ENCODE measurements at places on chromosomes 7 and 10.

GRCh38 chr7:30880125-30880720 lies 31.4 kb upstream of the AQP1 start:
- DNase-seq = no peak

DNA sequence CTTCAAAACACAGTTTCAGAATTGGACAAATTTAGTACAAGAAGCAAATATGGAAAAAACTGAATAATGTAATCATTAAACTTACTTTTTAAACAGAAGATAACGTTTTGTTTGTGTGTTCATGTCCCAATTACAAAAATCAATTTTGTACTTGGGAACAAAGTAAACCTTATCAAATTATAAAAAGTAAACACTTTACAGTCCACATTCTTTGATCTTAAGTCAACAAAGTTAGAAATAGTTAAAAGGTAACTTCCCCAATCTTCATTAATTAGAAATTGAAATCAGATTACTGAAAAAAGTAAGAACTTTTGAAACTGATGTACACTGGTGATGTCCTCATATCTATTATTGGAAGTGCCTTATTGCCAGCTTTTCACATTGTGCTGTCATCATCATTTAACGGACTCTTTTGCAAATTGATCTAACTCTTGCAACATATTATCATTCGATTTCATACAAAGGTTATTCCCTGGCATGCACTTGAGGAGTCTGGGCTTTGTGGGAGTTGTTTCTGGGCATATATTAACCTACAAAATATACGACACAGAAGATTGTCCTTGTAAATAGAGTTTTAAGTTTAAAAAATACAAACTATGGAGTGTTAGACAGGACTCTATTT lies 15.1 kb upstream of the CYP2E1 start:
- DNase-seq = no peak

GRCh38 chr7:34044734-34045353 lies 139.5 kb downstream of the BMPER start:
- no peak for DNase-seq

GRCh38 chr10:90138844-90139243 lies 437.5 kb downstream of the KIF20B start:
- DNase-seq = peak; percentile 20

DNA sequence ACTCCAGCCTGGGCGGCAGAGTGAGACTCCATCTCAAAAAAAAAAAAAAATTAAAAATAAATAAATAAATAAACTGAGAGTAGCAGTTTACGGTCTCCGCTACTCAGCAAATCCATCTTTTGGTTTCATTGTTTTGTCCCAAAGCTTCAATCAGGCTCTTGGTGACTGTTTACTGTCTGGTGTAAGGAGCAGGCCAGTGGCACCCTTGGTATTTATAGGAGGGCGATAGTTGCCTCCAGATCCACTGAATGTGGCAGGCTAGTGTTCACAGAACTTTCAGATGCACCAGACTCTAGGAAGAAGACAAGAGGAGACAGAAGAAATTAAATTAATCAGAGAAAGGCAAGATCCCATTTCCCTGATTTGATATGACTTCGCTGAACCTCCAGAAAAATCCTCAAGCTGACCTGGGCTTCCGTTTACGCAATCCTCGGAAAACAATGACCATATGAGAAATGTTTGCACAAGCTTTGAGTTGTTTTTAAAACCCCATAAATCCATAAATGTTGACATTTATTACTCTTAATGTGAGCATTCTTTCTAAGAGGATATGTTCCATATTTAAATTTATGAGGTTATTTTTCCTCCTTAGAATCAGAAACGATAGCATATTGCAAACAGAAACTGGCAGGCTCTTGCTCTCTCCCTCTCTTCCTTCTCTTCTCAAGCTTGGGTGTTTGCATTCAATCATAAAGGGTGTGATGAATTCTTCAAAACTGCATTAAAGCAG lies 7.1 kb upstream of the MUC3A start:
- no peak for DNase-seq

GRCh38 chr7:1637155-1637554 lies 32.9 kb upstream of the ELFN1 start:
- DNase-seq = no peak

GRCh38 chr10:10213237-10213636 lies 804.4 kb upstream of the CELF2 start:
- no peak for DNase-seq

DNA sequence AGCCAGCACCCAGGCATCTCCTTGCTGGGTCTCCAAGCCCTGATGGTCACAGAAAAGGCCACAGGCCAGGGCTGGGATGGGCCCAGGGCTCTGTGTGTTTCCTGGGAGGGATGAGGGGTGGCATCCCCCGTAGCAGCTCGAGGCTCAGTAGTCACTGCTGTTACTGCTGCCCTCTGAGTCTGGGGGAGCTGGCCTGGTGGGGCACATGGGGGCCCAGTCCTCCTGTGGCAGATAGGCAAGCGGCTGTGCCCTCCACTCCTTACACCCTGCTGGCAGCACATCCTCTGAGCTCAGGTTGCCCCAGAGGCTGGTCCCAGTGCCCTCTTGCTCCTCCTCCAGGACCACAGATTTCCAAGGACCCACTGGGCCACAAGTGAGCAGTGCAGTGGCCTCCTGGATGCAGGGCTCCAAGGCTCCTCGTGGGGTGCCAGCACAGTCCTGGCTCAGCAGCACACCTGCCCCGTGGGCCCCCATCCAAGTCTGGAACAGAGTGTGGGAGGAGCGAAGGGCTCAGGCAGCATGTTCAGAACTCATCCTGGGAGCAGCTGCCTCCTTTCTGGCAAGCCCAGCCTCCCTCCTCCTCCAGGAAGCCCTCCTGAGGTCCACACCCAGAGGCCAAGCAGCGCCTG lies 31.5 kb upstream of the TUBB8 start:
- DNase-seq = no peak

GRCh38 chr7:105055084-105055483 lies 41.1 kb downstream of the KMT2E start:
- no peak for DNase-seq

DNA sequence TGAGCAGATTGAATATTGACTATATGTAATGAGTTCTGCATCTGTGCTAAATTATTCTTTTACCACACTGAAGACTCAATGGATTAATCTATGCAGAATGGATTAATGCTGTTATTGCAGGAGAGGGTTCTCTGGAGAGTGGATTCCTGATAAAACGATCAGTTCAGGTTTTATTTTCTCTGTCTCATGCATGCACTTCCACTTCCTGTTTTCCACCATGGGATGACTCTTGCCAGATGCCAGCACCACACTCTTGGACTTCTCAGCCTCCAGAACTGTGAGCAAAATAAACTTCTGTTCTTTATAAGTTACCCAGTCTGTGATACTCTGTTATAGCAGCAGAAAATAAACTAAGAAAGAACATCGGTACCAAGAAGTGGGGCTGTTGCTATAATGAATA lies 207.5 kb downstream of the KCND2 start:
- DNase-seq = no peak

GRCh38 chr7:43491123-43491522 lies 91.8 kb upstream of the STK17A start:
- DNase-seq = no peak

- DNase-seq = peak; percentile 45
Measured at GRCh38 chr10:70053218-70053840, 683 bp downstream of the MACROH2A2 start.

DNA sequence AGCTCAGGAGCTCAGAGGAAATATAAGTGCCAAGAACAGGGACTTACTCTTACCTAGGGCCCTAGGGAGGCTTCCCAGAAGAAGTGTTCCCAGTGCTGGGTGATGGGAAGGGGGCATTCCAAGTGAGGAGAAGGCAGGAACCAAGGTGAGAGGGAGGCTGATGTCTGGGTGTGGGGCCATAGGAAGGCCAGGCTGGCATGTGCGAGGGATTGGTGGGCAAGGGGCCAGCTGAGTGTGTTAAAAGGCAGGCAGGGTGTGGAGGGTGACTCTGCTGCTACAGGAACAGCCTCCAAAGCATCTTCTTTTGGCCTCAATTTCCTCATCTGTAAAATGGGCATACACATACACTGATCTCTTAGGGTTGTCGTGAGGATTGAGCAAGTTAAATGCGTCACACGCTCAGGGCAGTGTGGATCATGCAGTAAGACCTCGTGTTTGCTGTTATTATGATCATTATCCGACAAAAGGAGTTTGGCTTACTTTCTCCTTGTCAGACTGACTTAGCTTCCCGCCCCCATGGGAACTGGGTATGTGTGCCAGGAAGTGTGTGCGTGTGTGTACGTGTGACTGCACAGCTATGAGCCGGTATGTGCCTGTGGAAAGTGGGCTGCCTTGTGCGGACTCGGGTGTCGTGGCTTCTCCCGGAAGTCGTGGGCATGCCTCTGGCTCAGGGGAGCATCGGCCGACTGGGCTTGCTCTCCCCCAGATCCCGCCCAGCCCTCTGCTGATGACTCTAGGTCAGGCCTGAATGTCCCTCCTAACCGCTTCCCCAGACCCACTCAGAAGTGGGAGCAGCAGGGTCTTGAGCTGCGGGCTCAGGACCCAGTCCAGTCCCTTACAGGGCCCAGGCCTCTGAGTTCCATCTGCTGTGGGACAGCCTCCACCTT lies 59.6 kb downstream of the NEURL1 start:
- DNase-seq = no peak

DNA sequence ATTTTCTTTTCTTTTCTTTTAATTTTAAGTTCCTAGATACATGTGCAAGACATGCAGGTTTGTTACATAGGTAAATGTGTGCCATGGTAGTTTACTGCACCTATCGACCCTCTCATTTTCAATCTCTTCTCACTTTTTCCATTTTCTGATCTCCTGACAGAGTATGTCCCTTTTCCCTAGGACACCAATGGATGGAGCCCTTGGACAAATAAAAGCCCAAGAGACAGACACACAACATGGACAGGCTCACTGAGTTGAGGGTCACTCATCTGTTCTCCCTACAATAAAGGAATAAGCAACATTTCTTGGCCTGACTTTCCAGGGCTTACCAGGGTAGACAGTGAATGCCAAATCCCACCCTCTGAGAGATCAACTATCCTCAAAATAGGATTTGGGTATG lies 15.2 kb upstream of the UBE2D1 start:
- DNase-seq = no peak

DNA sequence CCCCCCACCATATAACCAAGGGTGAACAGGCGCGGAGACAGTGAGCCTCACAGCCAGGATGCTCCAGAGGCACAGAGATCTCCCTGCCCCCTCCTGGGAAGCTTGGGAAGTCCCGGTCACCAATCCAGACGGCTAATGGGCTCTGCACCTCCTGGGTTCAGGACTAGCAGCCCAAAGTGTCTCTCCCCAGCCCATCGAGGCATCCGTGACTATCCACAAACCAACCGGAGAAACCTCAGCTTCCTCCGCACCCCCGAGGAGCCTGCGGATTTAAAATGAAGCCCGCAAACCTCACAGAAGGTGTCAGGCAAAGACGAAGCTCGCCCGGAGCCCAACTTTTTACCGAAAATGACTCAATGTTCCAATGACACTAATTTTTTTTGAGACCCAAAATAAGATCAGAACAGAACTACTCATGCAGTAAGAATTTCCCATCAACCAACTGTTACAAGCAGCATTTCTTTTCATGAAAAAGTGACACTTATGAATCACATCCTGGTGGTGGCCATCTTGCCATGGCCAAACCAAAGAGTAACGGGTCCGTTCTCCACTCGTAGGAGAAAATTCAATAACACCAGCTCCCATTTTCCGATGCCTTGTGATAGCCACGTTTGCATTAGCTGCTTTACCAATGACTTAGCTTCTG lies 6.0 kb downstream of the PDGFA start:
- DNase-seq = peak; percentile 28

All from kidney tubule cell (primary cell).